ENCODE measurements at places on chromosomes 1 and 21.

DNA sequence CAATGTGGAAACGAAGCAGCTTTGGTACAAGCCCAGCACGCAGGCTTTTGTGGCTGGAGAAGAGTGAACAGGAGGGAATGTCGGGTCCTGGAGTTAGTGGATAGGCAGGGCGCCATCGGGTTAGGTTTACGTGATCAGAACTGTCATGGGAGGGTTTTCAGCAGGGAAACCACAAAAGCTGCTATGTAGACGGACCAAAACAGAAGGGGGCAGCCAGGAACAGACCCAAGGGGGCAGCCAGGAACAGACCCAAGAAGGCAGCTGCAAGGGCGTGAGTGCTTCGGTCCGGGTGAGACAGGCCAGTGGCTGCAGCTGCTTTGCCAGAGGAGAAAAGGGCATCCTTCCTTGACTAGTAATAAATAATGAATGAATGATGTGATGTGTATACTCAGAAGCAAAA lies 77.5 kb upstream of the KIF1B start:
- no peak for DNase-seq

DNA sequence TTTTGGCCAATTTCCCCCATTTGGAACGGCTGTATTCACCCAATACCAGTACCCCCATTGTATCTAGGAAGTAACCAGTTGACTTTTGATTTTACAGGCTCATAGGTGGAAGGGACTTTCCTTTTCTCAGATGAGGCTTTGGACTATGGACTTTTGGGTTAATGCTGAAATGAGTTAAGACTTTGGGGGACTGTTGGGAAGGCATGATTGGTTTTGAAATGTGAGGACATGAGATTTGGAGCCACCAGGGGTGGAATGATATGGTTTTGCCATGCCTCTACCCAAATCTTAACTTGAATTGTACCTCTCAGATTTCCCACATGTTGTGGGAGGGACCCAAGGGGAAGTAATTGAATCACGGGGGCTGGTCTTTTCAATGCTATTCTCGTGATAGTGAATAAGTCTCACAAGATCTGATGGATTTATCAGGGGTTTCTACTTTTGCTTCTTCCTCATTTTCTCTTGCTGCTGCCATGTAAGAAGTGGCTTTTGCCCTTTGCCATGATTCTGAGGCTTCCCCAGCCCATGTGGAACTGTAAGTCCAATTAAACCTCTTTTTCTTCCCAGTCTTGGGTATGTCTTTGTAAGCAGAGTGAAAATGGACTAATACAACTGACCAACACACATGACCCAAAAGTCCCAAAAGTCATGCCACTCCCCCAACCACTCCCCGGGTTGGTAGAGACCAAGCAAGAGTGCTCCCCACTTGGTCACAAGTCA lies 35.4 kb upstream of the ZNF496 start:
- no peak for DNase-seq

DNA sequence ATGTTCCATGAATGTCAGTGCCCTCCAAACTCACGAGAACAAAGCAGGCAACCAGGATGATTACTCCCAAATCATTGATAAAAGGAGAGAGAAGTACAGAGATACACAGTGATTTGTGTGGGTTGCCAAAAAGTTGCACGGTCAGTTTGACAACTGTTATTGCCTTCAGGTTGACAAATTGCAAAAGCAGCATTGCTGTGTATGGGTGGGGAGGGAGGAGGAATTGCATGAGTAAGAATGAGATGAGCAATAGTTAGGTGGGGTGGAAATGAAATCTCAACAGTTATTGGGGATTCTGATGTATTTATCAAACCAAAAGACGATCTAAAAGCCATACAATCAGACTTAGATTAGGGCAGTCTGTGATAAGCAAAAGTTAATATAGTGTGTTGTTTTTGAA lies 93.7 kb downstream of the NTMT2 start:
- DNase-seq = no peak

GRCh38 chr1:151222130-151222529 lies 23.8 kb downstream of the PIP5K1A start:
- no peak for DNase-seq

DNA sequence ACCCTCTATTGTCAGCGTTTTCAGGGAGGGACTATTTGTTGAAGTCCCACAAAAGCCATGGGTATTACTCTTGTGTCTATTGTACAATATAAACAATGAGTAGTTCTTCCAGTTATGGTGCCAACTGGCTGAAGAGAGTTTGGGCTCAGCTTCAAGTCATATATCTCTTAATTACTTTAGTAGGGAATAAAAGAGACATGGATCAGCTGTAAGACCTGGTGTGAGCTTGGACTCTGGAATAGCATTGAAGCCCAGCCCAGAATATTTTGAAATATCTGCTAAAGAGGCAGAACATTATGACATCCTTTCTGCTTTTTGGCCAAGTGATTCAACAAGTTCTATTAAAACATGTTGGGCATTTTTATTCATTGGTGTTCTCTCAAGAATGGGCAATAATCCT lies 224.9 kb downstream of the BACH1 start:
- DNase-seq = no peak

DNA sequence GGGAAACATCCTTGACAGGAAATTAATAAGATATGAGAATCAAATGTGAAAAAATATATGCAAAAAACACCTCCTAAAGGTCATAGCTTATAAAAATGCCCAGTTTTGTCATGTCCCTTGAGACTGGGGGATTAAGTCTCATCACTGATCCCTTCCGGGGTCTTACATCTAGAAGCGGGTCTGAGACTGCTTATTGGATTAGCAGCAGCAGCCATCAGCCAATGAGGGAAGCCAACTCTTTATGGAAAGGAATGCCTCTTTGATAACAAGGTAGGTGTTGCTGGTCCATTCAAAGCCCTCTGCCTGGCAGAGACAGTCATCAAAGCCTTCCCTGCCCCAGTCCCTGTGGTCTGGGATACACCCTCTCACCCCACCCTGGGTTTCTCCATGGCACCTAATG lies 3.9 kb upstream of the CACNA1S start:
- no peak for DNase-seq

GRCh38 chr1:183226963-183227362 lies 40.9 kb downstream of the LAMC2 start:
- no peak for DNase-seq

Data from activated T-cell treated with anti-CD3 and anti-CD28 coated beads for 4 hours (primary cell).